Astrocyte (in vitro differentiated cells and primary cell): ENCODE measurements at places on chromosomes 5 and 9. TPM values are rescaled to one million over a fixed set of nuclear protein-coding genes. Genes with fewer than 3 reads are reported as not detected.
A peak's percentile ranks its signal among the peaks of the same experiment; 100 is the strongest.

GRCh38 chr5:132258102-132259068, 889 bp downstream of the PDLIM4 start:
- peak; percentile 50 for DNase-seq
- H3K27ac ChIP-seq: peak overlapping the region; percentile 99
- peak overlapping the region; percentile 89 for H3K4me3 ChIP-seq
- no peaks in the 10 kb centered on the region for H3K27me3 ChIP-seq
- peaks cover 14% of the 10 kb centered on the region for H3K36me3 ChIP-seq

DNA sequence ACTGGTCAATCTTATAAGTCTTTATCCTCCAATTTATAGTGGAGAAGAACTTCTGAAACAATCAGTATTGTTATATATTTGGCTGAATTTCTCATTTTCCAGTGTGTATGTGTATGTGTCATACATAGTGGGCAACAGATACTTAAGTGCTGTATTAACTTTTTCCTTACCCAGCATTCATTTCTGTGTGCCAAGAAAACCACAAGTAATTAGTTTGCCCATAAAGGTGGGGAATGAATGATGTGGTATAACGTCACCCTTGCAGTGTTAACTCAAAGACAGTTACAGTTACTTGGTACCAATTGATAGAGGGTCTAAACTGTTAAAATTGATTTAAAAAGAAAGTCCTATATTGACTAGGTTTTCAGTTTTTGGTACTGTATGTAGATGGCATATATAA, 2.0 kb downstream of the OGN start:
- no peaks in the 10 kb centered on the region for H3K4me1 ChIP-seq
- no peaks in the 10 kb centered on the region for H3K36me3 ChIP-seq
- H3K27ac ChIP-seq: no peak overlapping the region

- no peaks in the 10 kb centered on the region for H3K36me3 ChIP-seq
- peaks cover 3% of the 10 kb centered on the region for H3K4me1 ChIP-seq
- no peak overlapping the region for H3K4me3 ChIP-seq
- no peak overlapping the region for H3K27ac ChIP-seq
Observed at GRCh38 chr5:83149671-83150070, 72.3 kb downstream of the XRCC4 start.

DNA sequence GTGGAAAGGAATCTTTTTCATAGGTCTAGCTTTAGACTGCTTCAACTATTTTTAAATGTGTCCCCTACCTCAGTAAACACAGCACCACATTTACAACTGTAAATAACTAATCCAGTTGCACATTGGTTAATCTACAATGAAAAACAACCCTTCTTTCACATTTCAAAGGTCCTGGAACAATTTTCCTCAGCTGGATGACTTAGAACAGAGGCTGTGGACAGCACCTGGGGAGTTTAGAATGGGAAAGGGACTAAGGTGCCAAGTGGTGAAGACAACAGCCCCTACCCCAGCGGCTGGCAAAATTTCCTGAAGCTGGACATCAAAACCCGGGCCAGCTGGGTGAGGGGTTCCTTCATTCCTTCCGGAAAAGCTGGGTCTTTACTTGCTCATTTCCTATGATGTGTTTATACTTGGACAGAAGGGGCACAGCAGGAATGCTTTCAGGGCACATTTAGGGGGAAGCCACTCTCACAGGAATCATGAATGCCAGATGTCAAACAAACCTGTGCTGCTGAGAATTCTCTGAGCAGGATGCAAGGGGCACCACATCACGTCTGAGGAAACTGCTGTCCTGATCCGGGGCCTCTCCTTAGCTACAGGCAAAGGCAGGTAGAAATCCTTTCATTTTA, 158.3 kb downstream of the NR2F1-AS1 start:
- H3K27ac ChIP-seq: no peak overlapping the region
- no peak for DNase-seq
- H3K4me1 ChIP-seq: no peaks in the 10 kb centered on the region
- H3K4me3 ChIP-seq: no peak overlapping the region
- H3K36me3 ChIP-seq: no peaks in the 10 kb centered on the region
- H3K27me3 ChIP-seq: no peaks in the 10 kb centered on the region

GRCh38 chr9:19230355-19231125, at the start of gene DENND4C:
TSS of gene DENND4C (plus strand) at chr9:19230693. CDS start at chr9:19276175, 45,482 bp downstream.
- peak within 1 kb of the TSS; percentile 77 for H3K4me3 ChIP-seq
- no peaks in the 10 kb centered on the region for H3K27me3 ChIP-seq
- no peaks in the 10 kb centered on the region for H3K36me3 ChIP-seq
- peaks cover 14% of the 10 kb centered on the region for H3K4me1 ChIP-seq
- peak within 1 kb of the TSS; percentile 92 for H3K27ac ChIP-seq

DNA sequence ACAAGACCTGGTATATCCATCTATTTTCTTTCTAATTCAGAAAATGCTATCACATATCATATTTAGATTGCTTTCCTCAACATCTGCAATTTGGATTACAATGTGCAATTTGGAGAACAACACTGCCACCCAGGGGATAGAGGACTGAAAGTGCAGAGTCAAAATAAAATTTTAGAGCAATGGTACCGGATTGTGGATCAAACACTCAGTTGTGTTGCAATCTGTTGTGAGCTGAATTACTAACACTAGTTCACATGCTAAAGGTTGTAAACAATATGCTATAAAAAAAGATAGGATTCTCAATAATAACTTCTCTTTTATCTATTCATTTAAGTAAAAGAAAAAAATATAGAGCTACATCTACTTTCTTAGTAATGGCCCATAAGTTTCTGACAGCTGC, 11.9 kb upstream of the SRFBP1 start:
- no peaks in the 10 kb centered on the region for H3K27me3 ChIP-seq
- no peaks in the 10 kb centered on the region for H3K4me1 ChIP-seq
- no peak overlapping the region for H3K27ac ChIP-seq
- no peaks in the 10 kb centered on the region for H3K36me3 ChIP-seq
- peak; percentile 12 for DNase-seq

DNA sequence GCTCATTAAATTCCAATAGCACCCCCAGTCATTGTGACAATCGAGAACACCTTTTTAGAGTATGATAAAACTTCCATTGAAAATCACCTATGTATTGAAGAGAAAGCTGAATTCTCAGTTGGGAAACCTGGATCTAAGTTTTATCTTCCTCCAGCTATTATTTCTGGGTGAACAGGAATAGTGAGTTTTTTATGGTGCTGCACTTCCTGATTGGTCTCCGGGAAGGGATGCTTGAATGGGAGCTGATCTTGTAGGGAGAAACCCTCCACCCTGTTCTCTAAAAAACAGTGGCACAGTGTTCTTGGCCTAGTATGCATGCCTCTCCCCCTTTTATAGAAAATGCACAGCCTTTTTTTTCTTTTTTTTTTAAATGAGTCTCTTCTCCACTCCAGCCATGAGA, 112.2 kb downstream of the ACTBL2 start:
- H3K27me3 ChIP-seq: no peaks in the 10 kb centered on the region
- no peak for DNase-seq
- no peaks in the 10 kb centered on the region for H3K36me3 ChIP-seq
- peaks cover 12% of the 10 kb centered on the region for H3K4me1 ChIP-seq
- H3K4me3 ChIP-seq: no peak overlapping the region

DNA sequence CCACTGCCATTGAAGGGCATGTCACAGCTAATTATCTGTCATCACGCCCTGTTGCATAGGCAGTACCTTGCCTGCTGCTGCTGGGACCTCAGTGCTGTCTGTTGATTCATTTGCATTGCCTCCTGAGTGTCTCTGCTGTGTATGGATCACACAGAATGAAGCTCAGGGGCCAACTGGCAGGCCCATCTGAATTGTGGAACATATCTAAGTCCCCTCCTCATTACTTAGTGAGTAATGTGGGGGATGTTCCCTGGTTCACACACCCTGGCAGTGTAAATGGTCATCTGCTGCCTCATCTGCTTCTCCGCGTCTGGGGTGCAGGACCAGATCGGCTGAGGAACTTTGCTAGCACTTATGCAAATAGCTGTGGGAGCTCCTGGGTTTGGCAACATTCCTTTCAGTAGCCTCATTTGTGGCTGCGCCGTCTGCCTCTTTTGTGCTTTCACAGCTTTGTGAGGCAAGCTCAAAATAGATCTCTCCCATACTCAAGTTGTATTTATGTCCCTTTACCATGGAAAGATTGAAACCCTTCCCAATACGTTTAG, 25.4 kb downstream of the TYRP1 start:
- H3K4me1 ChIP-seq: peaks cover 12% of the 10 kb centered on the region
- peak overlapping the region; percentile 49 for H3K27ac ChIP-seq
- no peaks in the 10 kb centered on the region for H3K36me3 ChIP-seq
- DNase-seq: peak; percentile 90
- H3K27me3 ChIP-seq: no peaks in the 10 kb centered on the region

- H3K4me3 ChIP-seq: no peak overlapping the region
- DNase-seq: no peak
- no peaks in the 10 kb centered on the region for H3K36me3 ChIP-seq
- H3K27me3 ChIP-seq: peaks cover 10% of the 10 kb centered on the region
- no peak overlapping the region for H3K27ac ChIP-seq
- peaks cover 19% of the 10 kb centered on the region for H3K4me1 ChIP-seq
Observed at GRCh38 chr9:121646992-121647391, 4.4 kb upstream of the DAB2IP start.

DNA sequence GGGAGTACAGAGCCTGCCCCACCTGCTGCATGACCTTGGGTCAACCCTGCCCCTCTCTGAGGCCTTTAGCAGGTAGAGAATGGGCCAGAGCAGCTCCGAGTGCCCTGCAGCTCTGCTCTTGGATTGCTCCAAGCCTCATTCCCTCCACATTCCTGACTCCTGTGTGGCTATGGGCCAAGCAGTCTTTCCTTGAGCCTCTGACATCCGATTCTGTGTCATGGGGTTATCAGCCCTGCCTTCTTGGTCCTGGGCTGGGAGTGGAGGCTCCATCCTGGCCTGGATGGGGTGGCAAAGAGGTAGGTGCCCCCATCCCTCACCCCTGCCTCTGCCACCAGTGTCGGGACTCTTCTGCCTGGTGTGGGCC, 13.7 kb downstream of the FPGS start:
- no peaks in the 10 kb centered on the region for H3K27me3 ChIP-seq
- H3K27ac ChIP-seq: no peak overlapping the region
- no peaks in the 10 kb centered on the region for H3K4me1 ChIP-seq
- DNase-seq: no peak
- H3K4me3 ChIP-seq: no peak overlapping the region
- peaks cover 13% of the 10 kb centered on the region for H3K36me3 ChIP-seq

GRCh38 chr9:130446101-130446861, 1.5 kb downstream of the ASS1 start:
- DNase-seq: peak; percentile 85
- H3K27ac ChIP-seq: no peak overlapping the region
- no peaks in the 10 kb centered on the region for H3K36me3 ChIP-seq
- peaks cover 8% of the 10 kb centered on the region for H3K27me3 ChIP-seq

GRCh38 chr9:134375011-134375390, 48.7 kb downstream of the RXRA start:
- no peaks in the 10 kb centered on the region for H3K27me3 ChIP-seq
- peaks cover 30% of the 10 kb centered on the region for H3K4me1 ChIP-seq
- H3K27ac ChIP-seq: no peak overlapping the region
- peak; percentile 25 for DNase-seq
- no peaks in the 10 kb centered on the region for H3K36me3 ChIP-seq

- H3K27me3 ChIP-seq: no peaks in the 10 kb centered on the region
- H3K36me3 ChIP-seq: no peaks in the 10 kb centered on the region
- H3K4me3 ChIP-seq: no peak overlapping the region
- H3K4me1 ChIP-seq: peaks cover 3% of the 10 kb centered on the region
- peak; percentile 10 for DNase-seq
Observed at GRCh38 chr9:116937361-116937760, 250.3 kb downstream of the TRIM32 start.

DNA sequence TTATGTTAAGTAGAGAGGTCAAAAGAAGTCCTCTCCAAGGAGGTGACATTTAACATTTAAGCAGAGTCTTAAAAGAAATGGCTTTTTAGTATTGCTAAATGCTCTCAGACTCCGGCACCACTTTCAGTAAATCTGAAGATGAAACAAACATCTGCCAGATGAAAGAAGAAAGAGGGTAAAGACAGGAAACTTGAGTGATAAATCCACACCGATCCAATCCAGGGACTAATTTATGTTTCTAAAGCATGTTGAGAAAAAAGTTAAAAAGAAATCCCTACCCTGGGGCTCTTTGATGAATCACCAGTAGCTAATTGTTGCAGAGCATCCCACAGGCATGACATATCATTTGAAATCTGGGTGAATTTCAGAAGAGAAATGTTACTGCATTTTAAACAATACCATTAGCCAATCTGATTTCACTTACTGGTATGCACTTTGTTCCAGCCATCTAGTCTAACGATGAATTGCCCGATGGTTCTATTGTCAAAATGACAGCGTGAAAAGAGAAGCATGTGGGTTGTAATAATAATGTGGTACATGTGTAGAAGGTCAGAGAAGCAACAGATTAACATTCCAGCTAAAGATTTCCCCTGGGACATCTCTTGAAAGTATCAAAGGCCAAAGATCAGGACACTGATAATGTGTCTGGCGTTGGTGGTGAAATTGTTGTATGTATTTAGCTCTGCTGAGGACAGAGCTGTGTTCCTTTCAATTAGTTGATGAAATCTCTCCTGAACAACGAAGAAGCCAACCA, 485.7 kb downstream of the CSNK1G3 start:
- peak; percentile 85 for DNase-seq
- peaks cover 13% of the 10 kb centered on the region for H3K4me1 ChIP-seq
- no peaks in the 10 kb centered on the region for H3K36me3 ChIP-seq
- H3K4me3 ChIP-seq: no peak overlapping the region
- no peaks in the 10 kb centered on the region for H3K27me3 ChIP-seq

DNA sequence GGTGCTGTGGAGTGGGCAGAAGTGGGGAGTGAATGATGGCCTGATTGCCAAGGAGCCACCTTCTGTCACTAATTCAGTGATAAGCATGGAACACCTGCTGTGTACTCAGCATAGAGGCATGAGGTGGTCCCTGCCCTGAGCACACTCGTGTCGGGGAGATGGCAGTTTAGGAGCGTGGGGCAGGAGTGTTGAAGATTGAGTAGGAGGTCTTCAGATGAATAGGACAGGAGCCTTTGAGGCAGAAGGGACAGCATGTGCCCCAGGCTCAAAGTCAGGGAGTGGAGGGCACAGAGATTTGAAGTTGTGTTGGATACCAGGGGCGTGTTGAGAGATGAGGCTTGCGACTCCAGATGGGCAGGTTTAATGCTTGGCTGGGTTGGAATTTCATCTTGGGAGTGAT, 55.0 kb downstream of the ZNF618 start:
- no peak overlapping the region for H3K27ac ChIP-seq
- H3K27me3 ChIP-seq: no peaks in the 10 kb centered on the region
- H3K36me3 ChIP-seq: no peaks in the 10 kb centered on the region

- no peaks in the 10 kb centered on the region for H3K36me3 ChIP-seq
- H3K4me3 ChIP-seq: no peak overlapping the region
- DNase-seq: no peak
- H3K27me3 ChIP-seq: no peaks in the 10 kb centered on the region
Observed at GRCh38 chr5:74459984-74460383, 180.5 kb downstream of the ENC1 start.

DNA sequence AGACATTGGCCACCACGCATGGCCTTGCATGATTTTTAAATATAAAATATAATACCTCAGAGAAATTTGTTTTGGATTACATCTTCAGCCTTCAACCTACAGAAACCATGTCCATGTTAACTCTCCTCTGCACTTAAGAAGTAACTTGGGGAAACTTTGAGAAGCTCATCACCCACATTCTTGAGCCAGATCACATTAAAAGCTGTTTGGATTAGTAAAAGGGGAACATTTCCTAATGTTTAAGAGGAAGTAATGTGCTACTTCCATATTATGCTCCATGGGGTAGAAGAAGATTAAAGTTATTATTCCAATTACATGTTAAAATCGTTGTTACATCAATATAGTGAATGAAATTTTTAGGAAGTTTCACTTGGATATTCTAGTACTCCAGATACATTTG, 10.4 kb upstream of the CEP120 start:
- no peak overlapping the region for H3K4me3 ChIP-seq
- H3K27ac ChIP-seq: no peak overlapping the region

SHISAL2B gene
- total RNA-seq: not detected in 2 replicates

GABRA6 gene
- not detected in 2 replicates for total RNA-seq

BTNL3 gene
- not detected in 2 replicates for total RNA-seq

KIAA1958 gene
- total RNA-seq: 10.4 and 12.0 TPM in 2 replicates

LHFPL2 gene
- total RNA-seq: 17.0 and 19.8 TPM in 2 replicates

DMRT3 gene
- not detected in 2 replicates for total RNA-seq

SPINK4 gene
- total RNA-seq: not detected in 2 replicates

SPINK1 gene
- total RNA-seq: not detected in 2 replicates

PCDHA2 gene
- 2.3 and 2.5 TPM in 2 replicates for total RNA-seq

UBAC1 gene
- total RNA-seq: 31.8 and 32.5 TPM in 2 replicates

BRINP1 gene
- 2.2 and 2.7 TPM in 2 replicates for total RNA-seq
